ENCODE measurements at places on chromosomes 7 and 10. TPM values are rescaled to one million over a fixed set of nuclear protein-coding genes. Genes with fewer than 3 reads are reported as not detected.

The TNS3 gene
- 96.3 TPM for total RNA-seq

The PLCE1 gene
- 16.3 TPM for total RNA-seq

DNA sequence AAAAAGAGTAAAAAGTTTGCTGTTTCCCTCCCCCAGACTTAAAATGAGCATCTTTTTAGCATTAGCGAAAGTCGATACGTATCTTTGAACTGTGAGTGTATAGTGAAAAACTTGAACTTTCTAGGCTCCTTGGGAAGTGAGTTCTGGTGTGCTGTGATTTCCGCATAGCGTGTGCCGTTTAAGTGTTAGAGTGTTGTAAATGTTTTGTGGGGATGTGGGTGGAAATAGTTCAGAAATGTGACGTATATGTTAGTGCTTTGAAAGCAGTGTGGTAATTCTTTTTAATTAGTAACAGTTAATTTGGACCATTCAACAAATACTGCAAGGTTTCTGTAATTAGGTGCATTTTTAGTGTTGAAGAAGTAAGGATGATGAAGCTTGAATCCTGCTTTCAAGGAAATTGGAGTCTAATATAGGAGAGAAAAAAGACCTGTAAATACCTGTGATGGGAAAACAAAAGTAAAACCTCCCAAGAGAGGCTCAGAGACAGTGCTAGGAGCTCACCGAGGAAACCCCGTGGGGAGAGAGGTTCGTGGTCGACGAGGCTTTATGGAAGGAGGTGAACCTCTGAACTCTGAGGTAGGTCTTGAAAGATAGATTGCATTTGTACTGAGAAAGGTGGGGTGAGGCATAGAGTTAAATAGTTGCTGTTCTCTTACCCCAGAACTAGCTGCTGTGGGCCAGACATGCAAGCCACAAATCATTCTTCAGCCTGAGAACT lies 40.8 kb downstream of the RBM33 start:
- no peaks in the 10 kb centered on the region for H3K27me3 ChIP-seq
- no peak for DNase-seq
- no peak overlapping the region for H3K27ac ChIP-seq
- H3K4me3 ChIP-seq: no peak overlapping the region

DNA sequence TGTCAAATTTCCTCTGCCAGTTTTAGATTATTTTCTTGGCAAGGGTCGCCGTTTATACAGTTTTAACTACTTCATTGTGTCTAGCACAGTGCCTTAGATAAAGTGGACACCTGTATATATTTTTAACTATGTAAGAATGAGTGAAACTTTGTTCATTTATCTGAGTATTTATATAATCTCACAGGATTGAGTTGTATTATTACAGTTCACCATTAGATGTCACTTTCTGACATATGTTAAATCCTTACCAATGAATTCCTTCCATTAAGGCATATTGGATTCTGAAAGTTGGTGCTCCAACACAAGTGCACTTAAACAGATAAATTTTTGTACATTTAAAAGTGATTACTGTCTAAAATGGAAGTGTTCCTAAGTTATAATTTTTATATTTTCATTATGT lies 43.0 kb downstream of the ZMYND11 start:
- no peak overlapping the region for H3K27ac ChIP-seq
- no peak overlapping the region for H3K4me3 ChIP-seq
- no peaks in the 10 kb centered on the region for H3K27me3 ChIP-seq
- H3K36me3 ChIP-seq: peaks cover 24% of the 10 kb centered on the region
- peak; percentile 49 for DNase-seq

DNA sequence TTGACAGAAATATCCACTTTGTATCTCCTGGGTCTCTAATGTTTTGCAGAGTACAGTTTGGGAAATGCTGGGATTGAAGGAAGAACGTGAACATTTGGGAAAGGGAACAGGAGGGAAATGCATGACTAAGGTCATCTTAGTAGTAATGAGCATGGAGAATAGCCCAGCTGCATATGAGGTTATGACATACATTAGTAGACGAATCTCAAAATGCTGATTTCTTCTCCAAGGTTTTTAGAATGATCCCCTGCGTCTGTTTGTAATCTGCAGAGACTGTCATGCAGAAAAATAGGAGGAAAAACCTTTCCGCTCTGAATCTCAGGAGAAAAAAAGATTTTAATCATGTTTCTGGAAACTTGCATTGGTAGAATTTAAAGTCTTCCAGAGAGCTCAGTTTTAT lies 133.6 kb downstream of the PPP1R9A start:
- no peak overlapping the region for H3K27ac ChIP-seq
- no peaks in the 10 kb centered on the region for H3K27me3 ChIP-seq
- H3K4me3 ChIP-seq: no peak overlapping the region
- H3K4me1 ChIP-seq: peaks cover 17% of the 10 kb centered on the region
- no peaks in the 10 kb centered on the region for H3K36me3 ChIP-seq

The AKR1C2 gene
- total RNA-seq: 168 TPM

The NEUROD6 gene
- total RNA-seq: not detected

- H3K27me3 ChIP-seq: no peaks in the 10 kb centered on the region
- DNase-seq: no peak
- H3K27ac ChIP-seq: no peak overlapping the region
- H3K36me3 ChIP-seq: no peaks in the 10 kb centered on the region
- no peak overlapping the region for H3K4me3 ChIP-seq
Observed at GRCh38 chr7:82821037-82821436, 341.6 kb downstream of the PCLO start.

GRCh38 chr10:22682237-22683139 lies 31.9 kb downstream of the PIP4K2A start:
- no peak overlapping the region for H3K4me3 ChIP-seq
- peaks cover 57% of the 10 kb centered on the region for H3K4me1 ChIP-seq
- no peaks in the 10 kb centered on the region for H3K27me3 ChIP-seq
- H3K36me3 ChIP-seq: no peaks in the 10 kb centered on the region
- H3K27ac ChIP-seq: peak overlapping the region; percentile 7
- DNase-seq: peak; percentile 49

- H3K36me3 ChIP-seq: no peaks in the 10 kb centered on the region
- H3K4me1 ChIP-seq: peaks cover 8% of the 10 kb centered on the region
- peak overlapping the region; percentile 97 for H3K27ac ChIP-seq
- DNase-seq: peak; percentile 88
- H3K27me3 ChIP-seq: no peaks in the 10 kb centered on the region
Observed at GRCh38 chr7:78019447-78020135, 221.0 kb downstream of the PHTF2 start.

DNA sequence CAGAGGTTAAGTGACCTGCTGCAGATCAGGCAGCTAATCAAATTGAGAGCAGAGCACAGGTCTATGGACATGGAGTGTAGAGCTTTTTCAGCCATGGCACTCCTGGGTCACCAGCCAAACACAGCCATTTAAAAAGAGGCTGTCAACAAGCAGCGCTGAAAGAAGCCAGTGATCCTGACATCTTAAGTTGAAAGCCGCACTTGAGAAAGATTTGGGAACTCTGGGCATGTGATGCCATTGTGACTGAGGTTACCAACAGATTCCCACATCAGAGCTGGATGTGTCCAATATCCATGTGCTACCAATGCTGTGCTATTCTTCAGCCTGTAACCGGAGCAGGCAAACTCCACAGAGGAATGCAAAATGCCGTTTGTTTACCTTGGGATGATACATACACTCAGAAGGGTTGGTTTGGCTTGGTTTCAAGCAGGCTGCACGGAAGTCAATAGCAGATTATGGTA lies 56.2 kb upstream of the ABLIM1 start:
- DNase-seq: peak; percentile 86
- H3K4me1 ChIP-seq: peaks cover 17% of the 10 kb centered on the region
- H3K36me3 ChIP-seq: no peaks in the 10 kb centered on the region
- H3K4me3 ChIP-seq: no peak overlapping the region
- H3K27me3 ChIP-seq: no peaks in the 10 kb centered on the region

- DNase-seq: no peak
- H3K27me3 ChIP-seq: no peaks in the 10 kb centered on the region
- H3K36me3 ChIP-seq: no peaks in the 10 kb centered on the region
- H3K27ac ChIP-seq: no peak overlapping the region
Observed at GRCh38 chr10:76628801-76629200, 1008.8 kb downstream of the KCNMA1 start.

GRCh38 chr7:18163091-18163490 lies 135.4 kb upstream of the PRPS1L1 start:
- no peak overlapping the region for H3K4me3 ChIP-seq
- no peaks in the 10 kb centered on the region for H3K27me3 ChIP-seq
- H3K27ac ChIP-seq: no peak overlapping the region
- DNase-seq: no peak
- no peaks in the 10 kb centered on the region for H3K4me1 ChIP-seq
- no peaks in the 10 kb centered on the region for H3K36me3 ChIP-seq

GRCh38 chr10:7609556-7609955 lies 57.2 kb downstream of the ITIH5 start:
- no peaks in the 10 kb centered on the region for H3K27me3 ChIP-seq
- no peak overlapping the region for H3K4me3 ChIP-seq
- peaks cover 19% of the 10 kb centered on the region for H3K4me1 ChIP-seq
- H3K27ac ChIP-seq: no peak overlapping the region
- H3K36me3 ChIP-seq: no peaks in the 10 kb centered on the region

- no peaks in the 10 kb centered on the region for H3K27me3 ChIP-seq
- no peak for DNase-seq
- H3K36me3 ChIP-seq: no peaks in the 10 kb centered on the region
Observed at GRCh38 chr10:30744106-30744505, 114.6 kb upstream of the LYZL2 start.

DNA sequence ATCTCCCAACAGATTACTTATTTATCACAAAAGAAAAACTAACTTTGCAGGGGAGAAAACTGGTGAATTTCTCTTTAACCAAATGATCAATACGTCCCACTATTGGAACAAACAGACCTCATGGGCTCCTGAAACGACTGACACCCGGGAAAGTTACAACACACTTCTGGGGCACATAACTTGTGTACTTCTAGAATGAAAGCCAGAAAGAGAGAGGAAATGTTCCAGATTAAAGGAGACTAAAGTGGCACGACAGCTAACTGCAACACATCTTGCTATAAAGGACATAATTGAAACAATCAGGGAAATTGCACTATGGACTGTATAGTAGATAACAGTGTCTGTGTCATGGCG lies 14.7 kb upstream of the TPST1 start:
- no peaks in the 10 kb centered on the region for H3K27me3 ChIP-seq
- no peak overlapping the region for H3K27ac ChIP-seq
- H3K36me3 ChIP-seq: no peaks in the 10 kb centered on the region

DNA sequence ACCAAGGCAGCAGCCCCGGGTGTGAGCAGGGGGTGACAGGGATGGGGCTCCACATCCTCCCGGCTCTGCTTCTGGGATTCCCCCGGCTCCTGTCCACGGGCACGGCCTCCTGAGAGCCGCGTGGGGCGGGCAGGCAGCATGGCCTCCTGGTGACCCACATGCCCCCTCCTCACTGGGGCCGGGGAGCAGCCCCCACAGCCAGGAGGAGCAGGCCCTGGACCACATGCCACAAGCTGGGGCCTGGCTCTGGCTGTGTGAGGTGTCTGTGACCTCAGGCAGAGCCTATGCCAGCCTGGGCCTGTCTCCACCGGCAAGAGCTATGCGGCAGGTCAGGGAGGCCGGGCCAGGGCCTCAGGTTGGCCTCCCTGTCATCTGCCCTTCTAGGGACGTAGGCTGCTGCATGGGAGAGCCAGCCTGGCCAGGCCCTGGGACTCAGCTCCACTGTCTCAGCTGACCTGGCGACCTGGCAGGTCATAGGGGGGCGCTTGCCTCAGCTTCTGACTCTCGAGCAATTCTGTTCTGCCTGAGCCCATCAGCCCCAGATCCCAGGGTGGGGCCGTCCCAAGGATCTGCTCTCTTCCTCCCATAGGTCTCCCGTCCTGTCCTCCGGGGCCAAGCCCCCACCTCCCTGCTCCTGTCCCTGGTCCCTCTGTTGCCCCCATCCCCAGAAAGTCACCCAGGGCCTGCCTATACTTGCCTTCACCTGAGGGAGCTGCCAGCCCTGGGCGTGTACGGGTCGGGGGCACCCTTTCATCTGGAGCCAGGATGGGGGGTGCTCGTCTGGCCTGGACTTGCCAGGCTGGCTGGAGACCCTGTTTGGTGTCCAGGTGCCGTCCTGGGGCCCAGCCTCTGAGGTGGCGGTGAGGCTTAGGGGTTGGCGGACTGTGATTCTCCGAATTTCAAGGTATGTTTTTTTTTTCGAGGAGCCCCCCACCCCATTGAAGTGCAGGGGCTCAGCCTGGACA lies 3.9 kb upstream of the TMEM184A start:
- no peaks in the 10 kb centered on the region for H3K27me3 ChIP-seq
- H3K4me1 ChIP-seq: peaks cover 51% of the 10 kb centered on the region
- DNase-seq: no peak
- no peaks in the 10 kb centered on the region for H3K36me3 ChIP-seq

DNA sequence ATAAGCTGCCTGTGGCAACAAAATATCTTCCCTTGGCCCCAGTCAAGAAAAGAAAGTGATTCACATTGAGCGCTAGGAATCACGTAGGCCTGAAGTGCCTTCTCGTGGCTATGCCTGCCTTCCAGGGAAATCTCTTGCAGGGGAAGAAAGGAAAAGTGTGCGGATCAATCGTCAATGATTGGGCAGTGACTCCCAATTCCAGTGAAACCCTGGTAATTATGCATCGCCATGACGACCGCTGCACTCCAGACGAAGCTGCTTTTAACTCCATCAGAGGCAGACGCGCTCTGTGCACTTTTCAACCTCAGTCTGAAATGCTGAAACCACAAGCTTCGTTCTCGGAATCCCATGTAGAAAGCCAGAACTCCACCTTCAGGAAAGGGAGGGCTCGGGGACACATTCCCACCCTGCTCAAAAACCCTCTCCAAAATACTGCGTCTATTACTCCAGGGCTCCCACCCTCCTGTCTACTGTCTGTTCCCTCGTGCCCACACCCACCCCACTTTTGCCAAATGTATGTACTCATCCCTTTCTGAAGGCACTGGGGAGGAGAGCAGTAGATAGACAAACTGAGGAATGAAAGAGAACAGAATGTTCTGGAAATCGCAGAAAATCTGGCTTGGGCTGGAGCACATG lies 24.2 kb upstream of the PRKAG2 start:
- no peak overlapping the region for H3K27ac ChIP-seq
- no peaks in the 10 kb centered on the region for H3K36me3 ChIP-seq
- DNase-seq: no peak
- H3K27me3 ChIP-seq: no peaks in the 10 kb centered on the region
- H3K4me3 ChIP-seq: no peak overlapping the region
- H3K4me1 ChIP-seq: peaks cover 16% of the 10 kb centered on the region

DNA sequence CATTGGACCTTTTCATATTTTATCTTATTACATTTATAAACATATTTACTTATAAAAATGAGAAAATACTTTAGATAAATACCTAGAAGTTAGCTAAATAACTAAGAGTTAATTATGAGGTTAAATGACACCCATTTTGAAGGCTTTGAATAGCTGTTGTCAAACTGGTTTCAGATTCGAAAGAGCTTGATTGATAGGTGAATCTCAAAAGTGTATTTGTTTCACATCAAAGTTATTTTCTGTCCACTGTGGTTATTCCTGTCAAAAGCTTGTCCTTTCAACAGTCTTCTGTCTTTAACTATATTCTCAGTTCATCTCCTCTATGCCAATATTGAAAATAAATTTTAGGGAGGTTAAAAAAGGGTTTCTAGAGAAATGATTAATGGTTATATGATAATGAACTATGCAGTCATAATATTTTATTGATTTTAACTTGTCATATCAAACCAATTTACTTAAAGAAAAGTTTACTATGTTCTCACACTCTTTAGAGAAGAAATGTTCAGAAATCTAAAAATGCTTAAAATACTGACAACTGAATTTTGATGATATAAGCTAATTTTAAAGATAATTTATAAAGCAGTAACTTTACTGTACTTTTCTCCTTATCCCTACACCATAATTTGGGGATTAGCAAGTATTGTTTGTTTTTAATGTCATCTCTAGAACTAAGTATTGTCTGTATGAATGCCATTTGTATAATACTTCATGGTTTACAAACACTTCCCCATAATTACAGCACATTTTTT lies 72.0 kb upstream of the FOXP2 start:
- no peaks in the 10 kb centered on the region for H3K36me3 ChIP-seq
- no peaks in the 10 kb centered on the region for H3K27me3 ChIP-seq
- no peak overlapping the region for H3K27ac ChIP-seq
- no peak for DNase-seq
- H3K4me1 ChIP-seq: no peaks in the 10 kb centered on the region

The NOLC1 gene
- 29.2 TPM for total RNA-seq

Measured in stomach (tissue), 19 donors.